Cortex of kidney (tissue), 1 donor: ENCODE measurements at places on chromosomes 4 and X.
A peak's percentile ranks its signal among the peaks of the same experiment; 100 is the strongest.

- no peak for DNase-seq
Observed at GRCh38 chr4:128068918-128069317, 7.8 kb downstream of the LARP1B start.

DNA sequence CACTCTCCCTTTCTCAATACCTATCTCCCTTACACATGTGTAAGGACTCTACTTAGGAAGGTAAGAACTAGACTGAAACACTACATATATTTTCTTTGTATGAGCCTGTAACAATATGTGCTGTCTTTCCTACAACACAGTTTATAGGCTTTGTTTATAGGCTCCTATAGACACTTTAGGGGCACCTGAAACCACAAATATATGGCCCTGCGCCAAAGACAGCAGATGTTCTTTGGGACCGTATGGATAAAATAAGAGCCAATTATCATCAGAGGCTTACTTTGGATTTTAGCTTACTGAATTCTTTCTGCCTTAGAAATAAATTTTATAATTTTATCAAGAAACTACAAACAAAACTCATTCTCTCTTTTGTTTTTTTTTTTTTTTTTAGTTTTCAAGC, 16.6 kb upstream of the CXCL3 start:
- DNase-seq = no peak

DNA sequence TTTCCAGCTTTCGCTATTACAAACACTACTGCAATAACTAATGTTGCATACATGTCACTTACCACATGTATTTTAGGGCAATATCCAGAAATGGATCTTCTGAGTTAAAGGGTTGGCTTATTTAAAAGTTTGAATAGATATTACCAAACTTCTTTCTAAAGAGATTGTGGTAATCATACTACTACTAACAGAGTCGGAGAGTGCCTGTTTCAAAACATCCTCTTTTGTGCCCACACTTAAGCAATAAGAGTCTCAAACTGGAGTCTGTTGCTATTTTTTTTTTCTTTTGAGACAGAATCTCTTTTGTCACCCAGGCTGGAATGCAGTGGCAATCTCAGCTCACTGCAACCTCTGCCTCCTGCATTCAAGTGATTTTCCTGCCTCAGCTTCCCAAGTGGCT, 35.8 kb downstream of the FGFBP1 start:
- no peak for DNase-seq

- DNase-seq = peak; percentile 4
Observed at GRCh38 chrX:12974796-12975669, at the start of gene TMSB4X. Gene TMSB4X (plus strand): TSS chrX:12975110.

GRCh38 chrX:77447653-77448569, 722 bp downstream of the FGF16 start:
- no peak for DNase-seq

DNA sequence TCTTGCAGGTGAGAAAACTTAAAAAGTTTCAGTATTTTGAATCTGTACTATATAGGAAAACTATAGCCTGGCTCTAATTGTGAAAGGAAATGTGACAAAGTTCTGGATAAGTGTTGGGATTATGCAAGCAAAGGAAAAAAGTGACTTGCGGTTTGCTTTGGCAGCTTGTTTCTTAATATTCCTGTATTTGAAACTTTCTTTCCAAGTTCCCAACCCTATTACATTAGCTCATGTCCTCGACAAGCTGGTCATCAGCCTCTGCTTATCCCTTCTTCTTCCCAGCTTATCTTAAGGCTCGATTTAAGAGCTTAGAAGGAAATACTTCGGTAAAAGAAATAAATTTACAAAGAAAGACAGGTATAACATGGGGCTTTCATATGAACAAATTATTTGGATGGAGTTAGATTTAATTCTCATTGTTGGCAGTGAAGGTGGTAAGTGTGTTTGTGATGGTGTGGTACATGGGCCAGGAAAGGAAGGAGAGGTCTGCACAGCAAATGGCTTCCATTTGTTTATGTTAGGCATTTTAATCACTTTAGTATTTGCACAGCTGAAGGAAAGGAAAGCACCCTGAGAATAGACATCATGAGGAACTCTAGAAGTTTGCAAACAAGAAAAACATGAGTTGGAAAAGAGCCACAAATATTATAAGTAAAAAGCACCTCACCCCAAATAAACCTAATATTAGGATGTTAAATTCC, 5.1 kb upstream of the MYOZ2 start:
- DNase-seq = no peak

- DNase-seq = no peak
Observed at GRCh38 chrX:123847056-123847455, 12.8 kb upstream of the XIAP start.

GRCh38 chr4:85968945-85969819, 390.7 kb downstream of the MAPK10 start:
- no peak for DNase-seq

GRCh38 chr4:71533121-71533520, 194.3 kb downstream of the SLC4A4 start:
- DNase-seq = no peak

GRCh38 chr4:41471126-41472071, 66.6 kb upstream of the LIMCH1 start:
- DNase-seq = no peak

DNA sequence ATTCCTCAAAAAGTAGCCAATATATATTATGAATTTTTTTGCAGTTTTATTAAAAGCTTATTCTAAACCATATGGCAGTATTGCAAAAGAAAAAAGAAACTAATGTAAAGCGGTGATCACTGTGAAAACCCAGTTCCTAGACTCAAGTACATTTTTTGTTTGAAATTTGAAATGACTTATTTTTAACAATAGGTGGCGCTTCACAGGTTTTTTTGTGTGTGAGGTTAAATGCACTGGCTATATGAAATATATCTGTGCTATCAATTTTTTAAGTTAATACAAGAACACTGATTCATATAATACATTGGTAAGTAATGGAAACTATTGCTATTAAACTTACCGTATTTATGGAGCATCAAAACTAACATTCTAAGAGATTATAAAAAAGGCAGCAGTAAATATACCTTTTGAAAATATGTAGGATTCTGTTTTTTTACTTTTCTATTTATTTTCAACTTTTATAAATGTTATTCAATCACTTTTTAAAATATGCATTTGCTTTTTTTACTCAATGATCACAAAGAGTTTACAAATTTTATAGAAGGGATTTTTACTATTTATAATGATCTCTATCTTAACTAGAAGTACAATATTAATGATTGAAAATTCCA, 5.6 kb upstream of the SPRY1 start:
- DNase-seq = no peak

DNA sequence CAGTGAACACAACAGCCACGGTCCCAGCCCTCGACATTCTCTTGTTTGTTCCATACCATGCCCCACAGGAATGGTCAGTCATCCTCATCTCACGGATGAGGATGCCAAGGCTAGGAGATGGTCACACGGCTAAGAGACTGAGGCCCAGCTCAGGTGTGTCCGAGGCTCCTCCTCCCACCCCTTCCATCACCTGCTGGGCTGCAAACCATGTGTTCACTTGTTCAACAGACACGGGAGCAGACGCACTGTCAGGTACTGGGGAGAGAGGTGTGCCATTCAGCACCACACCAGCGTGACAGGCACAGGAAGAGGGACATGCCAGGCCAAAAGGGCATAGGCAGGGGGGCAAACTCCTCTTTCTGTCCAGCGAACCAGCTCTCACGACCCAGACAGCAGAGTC, 45.9 kb downstream of the ABLIM2 start:
- no peak for DNase-seq
